ENCODE measurements at places on chromosomes 1 and 21. TPM values are rescaled to one million over a fixed set of nuclear protein-coding genes. Genes with fewer than 3 reads are reported as not detected.
A peak's percentile ranks its signal among the peaks of the same experiment; 100 is the strongest.

The PEAR1 gene
- total RNA-seq: 12.6 TPM

The VWA5B1 gene
- under 0.01 TPM for total RNA-seq

The GABRD gene
- not detected for total RNA-seq

The TMEM125 gene
- 0.26 TPM for total RNA-seq

The LDLRAD1 gene
- not detected for total RNA-seq

The GPA33 gene
- 0.57 TPM for total RNA-seq

The REN gene
- not detected for total RNA-seq

The CD101 gene
- 0.42 TPM for total RNA-seq

The RGS1 gene
- total RNA-seq: 12.9 TPM

The PBX1 gene
- 138 TPM for total RNA-seq

The METTL13 gene
- 20.9 TPM for total RNA-seq

DNA sequence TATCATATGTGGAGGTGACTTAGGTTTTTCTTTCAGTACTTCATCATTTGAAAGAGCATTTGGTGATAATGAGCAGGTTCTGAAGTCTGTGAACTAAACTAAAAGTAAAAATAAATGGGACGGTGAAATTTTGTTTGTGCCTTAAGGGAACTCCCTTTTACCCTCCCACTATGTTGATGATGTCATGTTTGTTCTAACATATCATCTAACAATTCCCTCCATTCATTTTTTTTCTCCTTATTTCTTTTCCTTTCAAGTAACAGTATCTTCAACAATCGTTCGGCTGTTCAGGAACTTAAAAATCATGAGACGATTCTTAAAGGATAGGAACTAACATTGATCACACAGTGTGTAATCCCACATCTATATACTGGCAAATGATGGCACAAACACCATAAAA, 30.0 kb upstream of the IRF2BP2 start:
- no peaks in the 10 kb centered on the region for H3K36me3 ChIP-seq
- no peaks in the 10 kb centered on the region for H3K27me3 ChIP-seq
- DNase-seq: no peak
- H3K27ac ChIP-seq: no peak overlapping the region
- H3K4me1 ChIP-seq: no peaks in the 10 kb centered on the region

DNA sequence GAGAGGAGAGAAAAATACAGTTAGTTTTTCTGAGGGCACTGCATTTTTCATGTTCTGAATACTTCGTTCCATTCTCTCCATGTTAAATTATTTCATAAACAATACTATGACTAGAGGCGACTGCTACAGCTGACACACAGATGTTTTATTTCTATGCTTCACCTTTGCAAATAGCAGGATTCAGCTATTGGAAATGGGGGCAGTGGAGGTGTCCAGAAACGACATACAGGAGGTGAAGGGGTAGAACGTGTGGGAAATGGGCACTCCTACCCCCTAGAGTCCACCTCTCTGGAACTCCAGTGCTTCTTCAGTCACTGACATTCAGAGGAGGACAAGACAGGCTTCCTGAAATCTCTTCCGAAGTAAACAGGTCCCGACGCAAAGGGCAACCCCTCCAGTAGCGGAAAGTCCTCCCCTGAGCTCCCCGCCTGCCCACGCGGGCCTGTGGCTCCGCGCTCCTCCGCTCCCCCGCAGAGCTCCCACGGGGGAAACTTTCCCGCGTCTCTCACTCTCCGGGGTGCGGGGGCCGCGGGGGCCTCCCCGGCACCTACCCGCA, 480 bp downstream of the DPYD start:
- DNase-seq: no peak
- H3K36me3 ChIP-seq: no peaks in the 10 kb centered on the region
- no peaks in the 10 kb centered on the region for H3K27me3 ChIP-seq
- peak overlapping the region; percentile 93 for H3K27ac ChIP-seq
- peaks cover 36% of the 10 kb centered on the region for H3K4me1 ChIP-seq

- H3K4me1 ChIP-seq: no peaks in the 10 kb centered on the region
- no peak for DNase-seq
- no peak overlapping the region for H3K27ac ChIP-seq
- H3K36me3 ChIP-seq: peaks cover 72% of the 10 kb centered on the region
- no peaks in the 10 kb centered on the region for H3K27me3 ChIP-seq
These were observed 141.1 kb downstream of the DYRK1A start for GRCh38 chr21:37507716-37508115.

GRCh38 chr1:38834937-38835827, 24.4 kb downstream of the RRAGC start:
- H3K27ac ChIP-seq: no peak overlapping the region
- peaks cover 5% of the 10 kb centered on the region for H3K4me1 ChIP-seq
- H3K36me3 ChIP-seq: peaks cover 20% of the 10 kb centered on the region
- no peak for DNase-seq

- H3K36me3 ChIP-seq: no peaks in the 10 kb centered on the region
- H3K4me3 ChIP-seq: no peak overlapping the region
- no peak for DNase-seq
- H3K27me3 ChIP-seq: no peaks in the 10 kb centered on the region
- peak overlapping the region; percentile 93 for H3K27ac ChIP-seq
These were observed 33.6 kb downstream of the AHDC1 start for GRCh38 chr1:27570356-27570755.

DNA sequence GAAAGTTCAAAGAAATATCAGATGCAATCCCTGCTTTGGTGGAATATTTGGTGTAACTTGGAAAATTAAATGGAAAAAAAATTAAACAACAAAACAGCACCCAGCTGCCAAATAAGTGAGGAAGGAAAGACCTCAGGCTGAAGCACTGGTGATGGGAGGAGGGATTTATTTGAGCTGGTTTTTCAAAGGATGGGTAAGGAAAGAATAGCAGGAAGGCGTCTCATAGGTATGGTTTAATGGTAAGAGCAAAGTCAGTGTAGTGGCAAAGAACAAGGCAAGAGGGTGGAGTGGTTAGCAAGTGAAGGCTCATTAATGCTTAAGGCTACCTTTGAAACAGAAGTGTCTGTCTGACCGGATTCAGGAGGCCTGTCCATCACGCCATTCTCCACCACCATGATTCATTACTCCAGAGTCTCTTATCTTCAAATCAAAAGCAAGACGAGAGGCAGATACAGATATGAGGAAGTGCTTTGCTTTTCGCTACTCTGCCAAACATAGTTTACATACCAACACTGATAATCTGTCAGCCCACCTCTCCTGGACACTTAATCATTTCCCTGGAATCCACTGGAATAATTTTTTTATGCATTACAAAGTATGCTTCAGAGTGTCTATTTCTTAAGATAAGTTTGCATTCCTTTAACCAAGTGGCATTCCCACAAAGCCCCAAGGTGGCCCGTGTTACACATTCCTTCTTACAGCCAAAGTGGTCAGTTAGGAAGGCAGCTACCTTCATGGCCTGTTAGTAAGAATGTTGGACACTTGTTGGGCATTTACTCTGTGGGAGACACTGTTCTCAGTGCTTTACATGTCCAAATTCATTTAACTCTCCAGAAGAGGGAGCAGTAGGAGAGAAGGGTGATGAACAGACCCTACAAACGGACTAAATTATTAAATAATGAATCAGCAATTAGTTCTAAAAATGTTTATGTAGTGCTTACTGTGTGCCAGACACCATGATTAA, 146.6 kb downstream of the ROR1 start:
- no peaks in the 10 kb centered on the region for H3K36me3 ChIP-seq
- no peaks in the 10 kb centered on the region for H3K27me3 ChIP-seq
- H3K4me3 ChIP-seq: no peak overlapping the region
- no peak for DNase-seq
- no peak overlapping the region for H3K27ac ChIP-seq

DNA sequence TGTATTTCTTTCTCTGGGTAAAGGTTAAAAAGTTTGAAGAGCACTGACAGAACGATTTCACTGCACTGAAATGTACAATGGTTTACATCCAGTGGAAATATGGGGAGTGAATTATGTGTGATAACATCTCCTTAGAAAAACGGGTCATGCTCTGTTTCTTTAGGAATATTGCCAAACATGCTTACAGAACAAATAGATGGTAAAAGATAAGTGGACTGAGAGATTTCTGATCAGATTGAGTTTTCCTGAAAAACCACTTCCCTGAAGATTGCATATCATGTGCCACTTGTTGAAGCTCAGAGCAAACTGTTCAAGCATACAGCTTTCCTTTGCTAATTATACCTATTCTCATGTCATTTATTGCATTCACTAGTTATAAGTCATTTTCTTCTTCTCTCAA, 29.9 kb upstream of the DISP1 start:
- no peaks in the 10 kb centered on the region for H3K36me3 ChIP-seq
- DNase-seq: no peak
- H3K4me1 ChIP-seq: peaks cover 6% of the 10 kb centered on the region
- no peak overlapping the region for H3K4me3 ChIP-seq

DNA sequence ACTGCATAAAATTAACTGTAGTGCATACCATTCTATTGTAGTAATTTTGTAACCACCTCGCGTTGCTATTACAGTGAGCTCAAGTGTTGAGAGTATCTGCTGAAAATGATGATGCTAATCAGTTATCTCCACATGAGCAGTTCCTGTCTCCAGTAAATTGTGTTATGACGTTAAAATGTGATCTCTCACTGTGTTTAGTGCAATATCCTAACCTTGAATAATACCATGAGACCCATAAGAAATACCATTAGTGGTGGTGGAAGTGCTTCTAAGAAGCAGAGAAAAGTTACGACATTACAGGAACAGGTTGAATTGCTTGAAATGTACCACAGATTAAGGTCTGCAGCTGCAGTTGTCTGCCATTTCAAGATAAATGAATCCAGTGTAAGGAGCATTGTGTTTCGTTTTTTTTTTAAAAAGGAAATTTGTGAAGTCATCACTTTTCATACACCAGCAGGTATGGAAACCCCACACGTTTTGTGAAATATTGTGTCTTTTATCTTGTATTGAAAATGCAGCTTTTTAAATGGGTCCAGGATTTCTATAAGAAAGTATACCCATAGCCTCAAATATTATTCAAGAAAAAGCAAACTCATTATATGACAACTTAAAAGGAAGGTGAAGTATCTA, 72.5 kb downstream of the ANGPTL1 start:
- H3K27me3 ChIP-seq: no peaks in the 10 kb centered on the region
- no peak overlapping the region for H3K27ac ChIP-seq
- H3K4me3 ChIP-seq: no peak overlapping the region
- H3K36me3 ChIP-seq: no peaks in the 10 kb centered on the region

- no peak overlapping the region for H3K4me3 ChIP-seq
- no peaks in the 10 kb centered on the region for H3K27me3 ChIP-seq
- no peaks in the 10 kb centered on the region for H3K36me3 ChIP-seq
- no peaks in the 10 kb centered on the region for H3K4me1 ChIP-seq
These were observed 13.9 kb upstream of the KIF14 start for GRCh38 chr1:200634261-200635122.

- DNase-seq: no peak
- no peaks in the 10 kb centered on the region for H3K27me3 ChIP-seq
- H3K4me1 ChIP-seq: no peaks in the 10 kb centered on the region
- H3K27ac ChIP-seq: no peak overlapping the region
These were observed 15.8 kb downstream of the DISP3 start for GRCh38 chr1:11494771-11495170.

DNA sequence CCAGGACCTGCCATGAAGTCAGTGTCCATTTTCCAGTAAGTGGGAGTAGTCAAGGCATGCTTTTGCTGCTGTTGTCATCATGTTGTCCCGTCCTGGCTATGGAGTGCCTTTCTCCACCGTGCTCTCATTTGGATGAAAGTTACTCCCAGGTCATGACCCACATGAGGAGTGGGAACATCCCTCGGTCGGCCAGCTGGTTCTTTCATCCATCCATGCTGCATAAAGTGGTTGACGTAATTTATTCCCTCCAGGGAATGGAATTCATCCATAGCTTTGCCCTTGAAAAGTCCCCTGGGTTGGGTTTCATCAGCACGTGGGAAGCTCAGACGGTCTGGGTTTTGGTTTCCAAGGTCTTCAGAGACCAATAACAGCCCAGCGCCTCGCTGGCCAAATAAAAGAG, 11.6 kb downstream of the PLA2G2A start:
- H3K4me3 ChIP-seq: no peak overlapping the region
- peaks cover 18% of the 10 kb centered on the region for H3K27me3 ChIP-seq
- no peaks in the 10 kb centered on the region for H3K4me1 ChIP-seq
- H3K36me3 ChIP-seq: no peaks in the 10 kb centered on the region
- DNase-seq: no peak

GRCh38 chr1:46607345-46608130, 3.5 kb upstream of the MKNK1 start:
- no peak overlapping the region for H3K4me3 ChIP-seq
- no peak for DNase-seq
- H3K4me1 ChIP-seq: peaks cover 51% of the 10 kb centered on the region
- no peaks in the 10 kb centered on the region for H3K27me3 ChIP-seq
- H3K36me3 ChIP-seq: peaks cover 39% of the 10 kb centered on the region

Data from esophagus muscularis mucosa (tissue), 4 donors.